ENCODE measurements at places on chromosomes 16 and 17.

DNA sequence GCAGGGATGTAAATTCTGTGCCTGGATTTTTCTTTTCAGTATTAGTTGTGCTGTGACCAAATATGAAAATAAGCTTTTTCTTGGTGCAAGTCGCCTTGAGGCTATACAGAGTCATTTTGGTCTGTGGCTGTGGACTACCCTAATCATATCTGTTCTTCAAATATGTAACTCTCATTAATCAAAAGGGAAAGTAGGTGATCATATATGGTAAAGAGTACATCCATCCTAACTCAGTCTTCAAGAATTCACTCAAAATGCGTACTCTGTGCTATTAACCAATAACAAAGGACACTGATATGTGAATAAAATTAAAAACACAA, 2.6 kb downstream of the CPD start:
- no peak for DNase-seq

GRCh38 chr17:74433421-74434121, 1.7 kb downstream of the GPRC5C start:
- DNase-seq: no peak

GRCh38 chr17:74522381-74523105, 8.7 kb downstream of the CD300LB start:
- no peak for DNase-seq

DNA sequence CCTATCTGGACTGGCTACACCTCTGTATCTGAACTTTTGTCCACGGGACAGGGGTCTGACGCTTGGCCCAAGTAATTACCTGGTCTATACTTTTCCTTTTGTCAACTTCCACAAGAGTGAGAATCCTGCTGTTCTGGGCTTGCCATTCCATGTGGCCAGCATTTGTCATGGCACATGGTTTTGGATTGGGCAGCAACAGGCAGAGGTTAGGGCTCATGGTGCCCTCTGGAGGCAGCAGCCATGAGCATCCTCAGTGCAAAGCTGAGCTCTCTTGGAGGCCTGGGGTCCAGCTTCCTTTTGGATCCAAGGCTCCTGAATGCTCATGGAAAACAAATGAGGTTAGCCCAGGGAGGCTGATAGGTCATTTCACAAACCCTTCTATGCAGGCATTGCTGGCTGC, 7.5 kb upstream of the EDC4 start:
- no peak for DNase-seq
